ENCODE measurements at places on chromosomes 16 and 17.

DNA sequence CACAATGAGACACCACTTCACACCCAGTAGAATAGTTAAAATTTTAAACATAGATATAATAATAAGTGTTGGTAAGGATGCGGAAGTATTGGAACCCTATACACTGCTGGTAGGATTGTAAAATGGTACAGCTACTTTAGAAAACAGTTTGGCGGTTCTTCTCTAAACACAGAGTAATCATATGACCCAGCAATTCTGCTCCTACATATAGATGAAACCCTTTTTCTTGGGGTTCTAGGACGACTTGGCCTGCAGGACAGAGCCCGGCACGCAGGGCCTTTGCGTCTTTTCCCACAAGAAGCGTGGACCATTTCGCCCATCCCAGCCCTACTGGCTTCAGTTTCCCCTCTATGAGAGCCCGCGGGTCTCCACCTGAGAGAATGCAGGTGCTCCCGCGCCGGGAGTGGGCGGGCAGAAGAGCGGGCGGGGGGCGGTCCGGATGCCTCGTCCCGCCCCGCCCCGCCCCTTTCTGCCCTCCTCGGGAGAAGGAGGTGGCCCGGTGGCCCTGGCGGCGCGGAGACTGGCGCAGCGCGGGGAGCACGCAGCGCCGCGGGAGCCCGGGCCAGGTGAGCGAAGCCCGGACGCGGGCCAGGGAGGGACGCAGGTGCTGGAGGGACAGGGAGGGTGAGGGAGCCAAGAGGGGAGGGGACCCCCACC is at the start of gene SDR42E2:
Gene SDR42E2 (plus strand): TSS at position 508 of the 657 bp plus-strand sequence. CDS start 3,077 bp downstream, outside the sequence.
- DNase-seq = no peak

GRCh38 chr17:49978501-49978900 is 9.5 kb downstream of the DLX4 start:
- peak; percentile 66 for DNase-seq

GRCh38 chr16:22320572-22321339 is 23.5 kb downstream of the POLR3E start:
- no peak for DNase-seq

GRCh38 chr17:38942696-38943334 is 17.4 kb downstream of the LASP1NB start:
- no peak for DNase-seq

GRCh38 chr17:47692895-47693730 is 848 bp upstream of the TBKBP1 start:
- DNase-seq = no peak
